ENCODE measurements at places on chromosomes 7 and 10. TPM values are rescaled to one million over a fixed set of nuclear protein-coding genes. Genes with fewer than 3 reads are reported as not detected.

RELN gene
- 1.6 TPM for total RNA-seq

CCDC146 gene
- total RNA-seq, result 0.46 TPM

NKX1-2 gene
- total RNA-seq, result not detected

ASB10 gene
- total RNA-seq, result not detected

MEOX2 gene
- total RNA-seq, result 3.2 TPM

ERCC6 gene
- total RNA-seq, result 27.3 TPM

RAB18 gene
- 43.9 TPM for total RNA-seq

POM121C gene
- 11.9 TPM for total RNA-seq

ASAH2B gene
- 1.1 TPM for total RNA-seq

SORCS3 gene
- not detected for total RNA-seq

PCDH15 gene
- total RNA-seq, result 0.30 TPM

PPP1R9A gene
- total RNA-seq, result 4.0 TPM

SHH gene
- not detected for total RNA-seq

NPC1L1 gene
- not detected for total RNA-seq

PVRIG gene
- total RNA-seq, result not detected

TMEM213 gene
- total RNA-seq, result not detected

NUTM2B gene
- 0.15 TPM for total RNA-seq

JAKMIP3 gene
- total RNA-seq, result not detected

LRRC61 gene
- 1.2 TPM for total RNA-seq

RBM48 gene
- total RNA-seq, result 11.0 TPM

GRM3 gene
- not detected for total RNA-seq

CALML3 gene
- total RNA-seq, result not detected
